Breast epithelium (tissue), 4 donors: ENCODE measurements at places on chromosomes 3 and 15. TPM values are rescaled to one million over a fixed set of nuclear protein-coding genes. Genes with fewer than 3 reads are reported as not detected.

GRCh38 chr3:47197287-47197686 lies 33.4 kb upstream of the SETD2 start:
- DNase-seq = no peak

GRCh38 chr3:45513041-45513440 lies 81.5 kb upstream of the LIMD1 start:
- DNase-seq = no peak

- DNase-seq = no peak
Measured at GRCh38 chr3:147497286-147497685, 88.1 kb downstream of the ZIC1 start.

GRCh38 chr3:59850417-59850816 lies 800.6 kb upstream of the CFAP20DC start:
- DNase-seq = no peak

DNA sequence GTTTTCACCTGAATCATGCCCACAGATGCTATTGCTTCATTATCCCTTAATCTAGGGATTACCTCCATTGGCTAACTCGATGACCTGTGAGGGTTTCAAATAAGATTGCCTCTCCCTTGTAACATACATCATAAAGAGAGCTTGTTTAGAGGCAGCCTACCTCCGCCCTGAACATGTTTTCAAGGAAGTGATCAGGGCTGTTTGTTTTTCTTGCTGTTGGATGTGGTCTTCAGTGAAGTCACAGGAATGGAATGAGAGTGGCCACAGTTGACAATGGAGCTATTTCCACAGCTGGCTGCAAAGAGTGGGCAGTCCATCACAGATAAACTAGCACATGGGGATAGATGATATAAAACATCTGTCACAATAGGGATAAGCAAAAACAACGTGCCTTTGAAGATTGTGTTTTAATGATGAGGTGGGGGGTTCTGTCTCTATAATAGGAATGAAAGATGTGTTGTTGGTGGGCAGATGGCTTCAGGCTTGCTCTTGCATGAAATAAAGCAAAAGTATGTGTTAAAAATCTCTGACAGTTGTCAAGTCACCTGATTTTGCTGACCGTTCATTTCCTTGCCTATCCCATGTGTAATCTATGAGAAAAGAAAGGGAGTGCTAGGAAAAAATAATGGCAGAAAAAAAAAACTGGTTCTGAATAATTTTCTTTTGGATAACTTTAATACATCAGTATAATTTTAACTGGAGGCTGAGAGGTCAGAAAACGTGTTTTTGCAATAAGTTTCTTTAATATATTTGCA lies 642.3 kb downstream of the RBMS3 start:
- DNase-seq = no peak

Gene EPHB1
- total RNA-seq = 3.4 TPM

Gene HHLA2
- 1.6 TPM for total RNA-seq
